ENCODE measurements at places on chromosomes 5 and 9.

- no peak for DNase-seq
Observed at GRCh38 chr5:173265433-173265832, 30.4 kb upstream of the NKX2-5 start.

- no peak for DNase-seq
Observed at GRCh38 chr5:127581450-127581849, 64.0 kb downstream of the PRRC1 start.

DNA sequence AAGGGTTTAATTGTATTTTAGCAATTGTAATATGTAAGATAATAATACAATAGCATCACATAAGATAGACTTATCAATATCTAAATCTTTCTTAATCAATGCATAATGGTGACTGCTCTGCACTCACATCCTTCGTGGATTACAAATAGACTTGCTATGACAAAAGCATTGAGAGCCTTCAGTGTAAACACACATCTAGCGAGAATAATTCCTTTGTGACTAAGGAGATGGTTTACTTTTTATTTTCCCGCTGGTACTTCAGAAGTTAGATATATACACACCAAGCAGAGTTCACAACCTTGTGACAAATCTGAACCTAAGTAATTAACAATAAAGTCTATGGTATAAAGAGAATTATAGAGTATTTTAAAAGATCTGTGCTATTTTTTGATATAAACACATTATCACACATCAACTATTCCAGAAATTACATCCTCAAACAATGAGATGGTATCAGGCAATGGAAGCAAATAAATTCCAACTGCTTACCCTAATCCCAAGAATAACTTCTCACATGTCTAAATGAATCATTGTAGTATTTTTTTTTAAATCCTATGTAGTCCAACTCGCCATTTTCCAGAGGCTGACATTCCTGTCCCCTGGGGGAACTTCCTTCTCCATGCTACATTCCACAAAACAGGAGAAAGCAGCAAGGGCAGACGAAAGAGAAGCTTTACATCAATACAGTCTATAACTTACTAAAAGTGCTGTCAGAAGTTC lies 51.2 kb downstream of the MAPKAP1 start:
- no peak for DNase-seq

GRCh38 chr9:113631137-113631765 lies 167.7 kb downstream of the RGS3 start:
- DNase-seq: no peak

DNA sequence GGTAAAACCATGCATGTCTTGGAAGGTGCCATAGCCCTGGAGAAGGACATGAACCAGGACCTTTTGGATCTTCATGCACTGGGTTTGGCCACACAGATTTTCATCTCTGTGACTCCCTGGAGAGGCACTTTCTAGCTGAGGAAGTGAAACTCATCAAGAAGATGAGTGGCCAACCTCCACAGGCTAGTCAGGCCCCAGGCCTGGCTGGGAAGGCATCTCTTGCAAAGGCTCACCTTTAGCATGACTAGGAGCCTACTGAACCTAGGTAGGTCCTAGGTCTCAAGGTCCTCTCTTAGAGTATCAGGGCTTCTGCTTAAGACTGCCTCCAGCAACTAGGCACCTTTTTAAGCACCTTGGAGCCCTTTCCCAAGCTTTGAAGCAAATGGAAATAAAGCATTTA lies 1448.7 kb upstream of the ACO1 start:
- no peak for DNase-seq

DNA sequence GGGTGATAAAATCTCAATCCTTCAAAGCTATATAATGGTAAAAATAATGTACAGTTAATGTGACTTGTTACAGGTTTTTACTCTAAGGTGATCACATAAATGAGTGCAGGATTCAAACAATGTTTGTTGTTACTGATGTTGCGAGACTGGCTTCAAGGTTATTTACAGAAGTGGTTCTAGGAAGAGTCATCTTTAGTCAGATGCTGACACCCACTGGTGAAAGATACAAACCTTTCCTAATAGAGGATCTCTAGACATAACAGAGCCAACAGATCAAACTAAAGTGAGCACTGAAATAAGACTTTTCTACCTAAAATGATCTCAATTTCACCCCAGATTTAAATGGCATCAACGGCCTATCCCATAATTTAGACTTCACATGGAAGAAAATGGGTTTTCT lies 20.2 kb downstream of the ARSB start:
- no peak for DNase-seq

DNA sequence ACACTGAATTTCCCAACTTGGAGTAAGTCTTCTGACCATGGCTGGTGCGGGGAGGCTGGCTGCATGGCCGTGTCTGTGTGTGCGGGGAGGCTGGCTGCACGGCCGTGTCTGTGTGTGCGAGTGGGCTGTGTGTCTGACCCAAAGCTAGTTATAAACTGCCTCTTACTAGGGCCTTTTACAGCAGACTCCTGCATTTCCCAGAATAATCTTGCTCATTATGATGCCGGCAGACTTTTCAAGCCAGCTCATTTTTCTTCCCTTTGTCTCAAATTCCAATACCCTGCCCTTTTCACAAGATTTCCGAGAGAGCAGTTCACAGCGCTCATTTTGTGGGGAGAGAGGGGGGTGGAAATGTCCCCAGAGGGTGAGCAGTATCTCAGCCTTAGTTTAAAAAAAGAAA lies 470.7 kb upstream of the BRINP1 start:
- DNase-seq: no peak

DNA sequence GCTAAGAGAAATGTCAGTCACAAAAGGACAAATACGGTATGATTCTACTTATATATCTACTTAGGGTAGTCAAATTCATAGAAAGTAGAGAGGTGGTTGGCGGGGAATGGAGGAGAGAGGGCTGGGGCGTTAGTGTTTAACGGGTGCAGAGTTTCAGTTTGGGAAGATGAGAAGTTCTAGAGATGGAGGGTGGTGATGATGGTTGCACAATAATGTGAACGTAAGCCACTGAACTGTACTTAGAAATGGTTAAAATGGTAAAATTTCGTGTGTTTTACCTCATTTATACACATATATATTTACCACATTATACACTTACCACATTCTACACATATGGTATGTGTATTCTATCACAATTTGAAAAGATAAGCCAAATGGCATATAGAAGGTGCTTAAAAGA lies 35.7 kb downstream of the LSM11 start:
- DNase-seq: no peak

DNA sequence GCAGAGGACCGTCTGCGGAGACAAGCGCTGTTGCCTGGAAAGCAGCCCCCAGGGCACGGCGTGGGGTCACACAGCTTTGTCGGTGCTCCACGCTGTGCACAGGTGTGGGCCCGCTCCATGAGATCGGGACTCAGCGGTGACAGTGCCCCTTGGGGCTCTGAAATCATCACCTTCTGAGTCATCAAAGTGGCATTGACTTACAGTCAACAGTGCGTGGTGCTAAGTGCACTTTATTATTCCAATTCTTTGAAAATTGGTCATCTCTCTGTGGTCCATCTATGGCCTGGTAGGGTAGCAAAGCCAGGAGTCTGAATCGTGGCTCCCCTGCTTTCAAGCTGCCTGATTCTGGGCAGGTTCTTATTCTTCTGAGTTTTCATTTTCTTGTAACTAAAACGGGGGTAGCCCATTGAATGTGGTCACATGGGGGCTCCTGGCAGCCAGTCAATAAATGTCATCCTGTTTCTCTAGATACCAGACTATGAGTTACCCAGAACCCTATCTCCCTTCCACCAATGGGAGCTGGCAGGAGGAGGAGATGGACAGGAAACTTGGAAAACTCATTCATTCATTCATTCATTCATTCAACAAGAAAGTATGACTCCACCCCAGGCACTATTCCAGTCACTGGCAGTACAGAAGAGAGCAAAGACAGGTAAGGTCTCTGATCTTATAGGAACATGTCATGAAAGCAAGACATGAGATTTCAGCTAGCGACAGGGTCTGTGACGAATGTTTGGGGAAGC lies 20.3 kb upstream of the UNC5A start:
- DNase-seq: no peak

GRCh38 chr5:127031147-127031862 lies 947 bp upstream of the MARCHF3 start:
- DNase-seq: no peak

GRCh38 chr5:178428341-178429155 lies 161.6 kb downstream of the COL23A1 start:
- no peak for DNase-seq

- no peak for DNase-seq
Observed at GRCh38 chr9:113614843-113615648, 151.5 kb downstream of the RGS3 start.

DNA sequence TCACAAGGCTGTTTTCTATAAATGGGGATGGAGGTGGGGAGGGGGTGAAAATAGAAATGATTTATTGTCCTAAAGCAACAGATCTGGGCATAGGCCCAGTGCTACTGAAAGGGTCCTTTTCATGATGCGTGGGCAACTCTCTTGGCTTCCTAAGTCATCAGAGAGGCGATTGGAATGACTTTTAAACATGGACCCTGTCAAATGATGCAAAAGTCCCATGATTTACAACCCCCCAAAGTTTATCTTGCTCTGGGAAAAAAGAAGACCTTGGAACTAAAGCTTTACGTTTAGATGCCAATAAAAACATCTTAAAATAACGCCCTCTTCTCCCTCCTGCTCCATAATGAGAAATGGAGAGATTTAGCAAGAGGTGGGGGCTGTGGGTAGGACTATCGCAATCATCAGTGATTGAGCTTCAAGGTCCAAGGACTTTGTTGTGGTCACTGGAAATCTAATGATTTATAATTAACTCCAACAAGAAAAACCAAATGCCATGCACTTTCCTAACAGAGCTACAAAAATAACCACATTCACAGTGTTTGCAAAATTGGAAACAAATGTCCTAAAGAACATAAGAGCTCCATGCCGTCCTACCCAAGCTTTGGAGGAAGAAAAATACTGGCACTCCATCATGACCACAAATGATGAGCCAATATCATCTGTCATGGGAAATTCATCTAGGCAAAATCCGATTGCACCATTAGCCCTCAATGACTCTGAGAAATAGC lies 167.5 kb upstream of the CLINT1 start:
- no peak for DNase-seq

GRCh38 chr5:10018201-10019069 lies 231.3 kb downstream of the ATPSCKMT start:
- DNase-seq: no peak

- DNase-seq: no peak
Observed at GRCh38 chr5:158995694-158996173, 104.0 kb downstream of the EBF1 start.

- no peak for DNase-seq
Observed at GRCh38 chr5:99369797-99370593, 441.2 kb upstream of the CHD1 start.

GRCh38 chr5:73218552-73219171 lies 45.7 kb downstream of the TMEM174 start:
- no peak for DNase-seq

GRCh38 chr5:144467792-144468191 lies 297.1 kb downstream of the KCTD16 start:
- DNase-seq: no peak

- DNase-seq: no peak
Observed at GRCh38 chr5:68771732-68772131, 322.1 kb upstream of the SLC30A5 start.

DNA sequence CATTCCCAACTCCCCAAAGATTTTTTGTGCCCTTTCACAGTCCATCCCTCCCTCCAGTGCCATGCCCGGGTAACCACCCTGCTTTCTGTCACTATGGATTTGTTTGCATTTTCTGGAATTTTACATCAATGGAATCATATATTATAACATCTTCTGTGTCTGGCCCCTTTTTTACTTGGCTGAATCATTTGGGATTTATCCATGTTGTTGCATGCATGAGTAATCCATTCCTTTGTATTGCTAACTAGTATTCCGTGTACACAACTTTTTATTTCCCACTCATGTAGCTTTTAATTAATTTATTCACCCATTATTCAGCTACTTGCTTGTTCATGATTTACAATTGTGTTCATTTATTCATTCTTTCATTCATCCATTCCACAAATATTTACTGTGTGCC lies 94.1 kb downstream of the FGF18 start:
- no peak for DNase-seq

DNA sequence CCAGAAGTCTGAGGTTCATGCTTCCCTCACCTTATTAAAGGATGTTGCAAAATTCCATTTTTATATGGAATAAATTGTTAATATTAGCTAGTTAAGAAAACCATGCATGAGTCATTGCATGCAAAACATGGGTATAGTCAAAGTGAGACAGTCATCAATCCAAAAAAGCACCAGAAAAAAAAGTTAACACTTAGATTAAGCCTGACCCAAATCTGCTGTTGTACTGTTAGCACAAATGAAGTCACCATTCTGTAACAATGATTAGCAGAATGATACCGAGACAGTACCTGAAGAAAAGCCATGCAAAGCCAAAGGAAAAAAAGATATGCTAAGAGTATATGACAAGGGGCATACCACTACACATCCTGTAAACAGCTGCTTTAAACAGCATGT lies 49.5 kb downstream of the PKD2L2 start:
- DNase-seq: no peak

- no peak for DNase-seq
Observed at GRCh38 chr5:135436951-135437418, 10.2 kb downstream of the DCANP1 start.

Data from stimulated activated CD4-positive, alpha-beta T cell treated with anti-CD3 and anti-CD28 coated beads, Interleukin-4, amount 100 ng/mL, for 4 hours (primary cell).